T-cell (primary cell): ENCODE measurements at places on chromosomes 7 and 10.
A peak's percentile ranks its signal among the peaks of the same experiment; 100 is the strongest.

GRCh38 chr10:48414778-48415177 is 108.3 kb downstream of the MAPK8 start:
- no peak for DNase-seq

DNA sequence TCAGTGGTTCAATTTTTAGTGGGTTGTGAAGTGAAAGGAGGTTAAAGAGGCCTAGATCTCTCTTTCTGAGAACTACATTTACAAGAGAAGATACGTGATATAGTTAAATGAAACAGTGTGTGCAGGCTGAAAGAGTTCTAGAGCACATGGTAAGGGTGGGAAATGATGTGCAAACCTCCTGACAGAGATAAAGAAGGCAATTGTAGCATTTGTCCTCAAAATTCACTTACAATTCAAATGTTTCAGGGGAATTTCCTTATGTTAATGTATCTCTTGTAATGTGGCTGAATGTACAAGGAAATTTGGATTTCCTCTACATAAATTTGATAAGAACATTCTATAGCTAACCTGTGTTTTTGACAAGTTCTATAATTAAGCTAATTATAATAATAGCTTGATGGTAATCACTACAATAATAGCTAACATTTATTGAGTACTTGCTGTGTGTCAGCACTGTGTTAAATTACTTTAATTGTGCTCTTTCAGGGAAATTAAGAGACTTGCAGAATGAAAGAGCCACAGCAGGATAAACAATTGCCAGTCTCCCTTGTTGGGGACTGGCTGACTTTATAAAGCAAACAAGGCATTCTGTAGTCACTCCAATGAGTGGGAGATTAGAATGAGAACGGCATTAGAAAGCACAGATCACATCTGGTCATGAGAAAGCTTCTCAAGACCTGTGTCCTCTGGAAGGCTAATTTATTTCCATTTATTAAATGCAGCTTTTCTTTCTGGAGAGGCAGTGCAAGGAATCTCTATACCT is 139.7 kb upstream of the TMEM72 start:
- no peak for DNase-seq

DNA sequence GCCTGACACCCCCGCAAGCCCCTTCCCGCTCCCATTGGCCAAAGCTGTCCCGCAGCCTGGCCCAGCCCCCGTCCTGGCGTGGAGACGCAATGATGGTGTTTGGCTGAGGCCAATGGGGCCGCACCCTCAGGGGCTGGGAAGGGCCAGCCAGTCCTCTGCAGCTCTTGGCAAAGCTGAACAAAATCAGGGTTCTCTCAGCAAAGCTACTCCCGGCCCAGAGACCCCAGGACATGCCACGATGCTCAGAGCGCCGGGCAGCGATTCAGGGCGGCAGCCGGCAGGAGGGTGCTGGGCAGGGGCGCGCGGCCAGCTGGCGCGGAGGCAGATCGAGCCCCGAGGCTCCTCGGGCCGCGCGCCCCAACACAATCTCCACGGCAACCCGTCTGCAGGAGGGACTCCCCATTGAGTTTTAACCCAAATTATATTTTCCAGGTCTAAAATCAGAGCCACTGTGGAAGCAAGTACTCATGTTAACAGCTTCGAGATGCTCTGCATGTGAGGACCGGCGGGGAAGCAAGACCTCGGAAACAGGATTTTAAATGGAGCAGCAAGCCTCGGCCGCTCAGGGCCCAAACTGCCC is 8.8 kb upstream of the CNPY1 start:
- DNase-seq, result no peak

DNA sequence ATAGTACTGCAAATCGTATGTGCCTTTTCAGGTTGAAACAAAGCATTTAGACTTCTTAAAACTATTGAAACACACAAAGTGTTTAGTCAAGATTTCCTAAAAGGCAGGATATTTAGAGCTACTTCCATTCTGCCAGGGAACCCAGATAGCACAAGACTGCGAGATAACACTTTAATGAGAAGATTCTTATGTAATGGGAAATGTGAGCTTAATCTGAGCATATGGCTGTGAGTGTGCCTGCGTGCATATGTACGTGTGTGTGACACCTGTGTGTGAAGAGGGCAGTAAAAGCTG is 14.3 kb upstream of the JCAD start:
- no peak for DNase-seq

- no peak for DNase-seq
Measured at GRCh38 chr10:112394475-112394875, 20.6 kb downstream of the ACSL5 start.

DNA sequence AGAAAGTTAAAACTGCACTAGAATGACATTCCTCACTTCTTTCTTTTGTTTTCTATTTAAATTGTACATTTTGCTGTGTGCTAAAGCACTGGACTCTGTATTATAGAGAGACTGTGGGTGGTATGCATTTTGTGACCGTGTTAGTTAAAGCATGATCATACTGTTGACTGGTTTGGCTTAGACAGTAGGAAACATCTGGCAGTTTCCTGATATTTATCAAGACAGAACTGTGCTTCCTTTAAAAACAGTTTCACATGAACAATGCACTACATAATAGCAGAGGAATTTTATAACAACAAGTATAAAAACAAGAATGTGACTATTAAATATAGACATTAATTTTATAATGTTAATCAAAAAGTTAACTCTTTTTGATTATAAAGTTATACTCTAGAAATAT is 23.1 kb downstream of the GNG11 start:
- no peak for DNase-seq

- no peak for DNase-seq
Measured at GRCh38 chr10:93478873-93479272, 3.3 kb downstream of the MYOF start.

GRCh38 chr7:12898004-12898403 is 210.6 kb downstream of the ARL4A start:
- DNase-seq, result no peak

DNA sequence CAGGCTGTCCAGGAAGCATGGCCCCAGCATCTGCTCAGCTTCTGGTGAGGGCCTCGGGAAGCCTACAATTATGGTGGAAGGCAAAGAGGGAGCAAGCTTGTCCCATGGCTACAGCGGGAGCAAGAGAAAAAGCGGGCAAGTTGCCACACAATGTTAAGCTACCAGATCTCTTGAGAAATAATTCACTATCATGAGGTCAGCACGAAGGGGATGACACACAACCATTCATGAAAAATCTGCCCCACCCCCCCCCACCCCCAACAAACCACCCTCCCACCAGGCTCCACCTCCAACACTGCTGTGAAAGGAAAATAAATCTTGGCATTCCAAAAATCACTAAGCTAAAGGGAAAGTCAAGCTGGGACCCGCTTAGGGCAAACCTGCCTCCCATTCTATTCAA is 545.8 kb upstream of the NRP1 start:
- no peak for DNase-seq

DNA sequence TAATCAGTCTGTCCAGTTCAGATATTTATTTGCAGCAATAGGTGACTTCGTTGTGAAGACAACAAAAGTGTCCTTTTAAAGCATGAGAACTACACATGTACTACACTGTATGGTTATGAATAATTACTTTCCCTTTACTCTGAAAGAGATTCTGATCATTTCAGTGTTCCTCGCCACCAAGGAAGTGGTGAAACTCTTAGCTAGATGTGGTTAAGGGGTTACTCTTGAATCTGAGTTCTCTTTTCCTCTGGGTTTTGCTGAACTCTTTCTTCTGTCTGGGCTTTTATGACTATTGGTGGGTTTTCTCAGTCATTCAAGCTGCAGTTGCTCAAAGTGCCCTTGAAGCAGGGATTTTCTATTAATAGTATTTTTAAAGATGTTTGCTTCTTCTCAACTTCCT is 127.9 kb upstream of the SEM1 start:
- no peak for DNase-seq

DNA sequence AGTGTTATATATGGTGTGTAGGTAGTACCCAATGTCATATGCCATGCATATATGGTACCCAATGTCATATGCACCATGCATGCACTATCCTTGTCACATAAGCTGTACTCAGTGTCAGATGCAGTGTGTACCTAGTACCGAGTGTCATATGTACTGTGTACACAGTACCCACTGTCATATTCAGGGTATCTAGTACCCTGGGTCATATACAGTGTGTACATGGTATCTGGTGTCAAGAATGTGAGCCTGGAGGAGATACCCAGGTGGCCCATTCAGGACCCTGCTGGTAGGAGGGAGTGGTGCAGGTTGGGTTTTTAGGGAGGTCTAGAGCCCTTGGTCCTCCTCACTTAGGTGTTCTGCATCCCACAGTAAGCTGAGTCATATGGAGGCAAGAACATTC is 1.8 kb downstream of the ZMYND11 start:
- peak; percentile 13 for DNase-seq

- no peak for DNase-seq
Measured at GRCh38 chr10:34978080-34978479, 112.1 kb downstream of the CUL2 start.

- no peak for DNase-seq
Measured at GRCh38 chr7:159099711-159100231, 44.9 kb downstream of the VIPR2 start.

GRCh38 chr7:28939367-28939766 is 18.8 kb downstream of the TRIL start:
- no peak for DNase-seq

- DNase-seq, result no peak
Measured at GRCh38 chr7:83289419-83289993, 126.8 kb upstream of the PCLO start.

DNA sequence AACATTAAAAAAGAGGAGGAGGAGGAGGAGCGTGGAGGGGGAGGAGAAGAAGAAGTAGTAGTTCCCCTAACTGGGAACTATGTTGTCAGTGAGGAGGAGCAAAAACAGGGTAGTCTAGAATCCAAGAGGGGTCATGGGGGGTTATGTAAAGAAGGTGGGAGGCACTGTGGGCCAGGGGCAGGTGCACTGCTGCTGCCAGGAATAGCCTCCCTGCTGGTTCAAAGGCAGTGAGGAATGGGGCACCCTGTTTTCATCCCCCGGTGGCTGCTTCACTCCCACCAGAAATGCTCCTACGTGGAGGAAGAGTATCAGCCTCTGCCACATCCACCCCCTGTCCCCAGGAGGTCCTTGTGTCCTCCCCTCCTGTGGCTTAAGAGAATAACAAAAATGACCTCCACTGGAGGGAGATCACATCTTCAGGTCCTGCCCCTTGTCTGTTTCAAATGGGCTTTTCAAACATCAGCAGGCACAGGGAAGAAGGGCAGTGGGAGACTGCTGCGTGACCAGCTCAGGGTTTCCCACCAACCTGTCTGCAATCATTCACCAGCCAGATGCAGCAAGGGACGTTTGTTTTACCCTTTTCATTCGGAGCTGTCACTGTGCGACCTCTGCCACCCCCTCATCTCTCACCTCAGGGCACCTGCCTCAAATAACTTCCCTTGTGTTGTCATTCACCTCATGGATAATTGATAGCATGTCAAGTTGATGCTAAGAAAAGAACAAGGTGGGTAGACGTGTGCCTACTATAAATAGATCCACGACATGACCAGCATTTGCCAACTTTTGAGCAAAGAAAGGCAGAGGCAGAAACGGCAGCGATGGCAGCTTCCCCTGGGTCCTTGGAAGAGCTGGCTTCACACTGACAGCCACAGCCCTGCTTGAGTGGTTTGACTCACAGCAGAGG is 92.6 kb downstream of the DGKI start:
- DNase-seq, result no peak

DNA sequence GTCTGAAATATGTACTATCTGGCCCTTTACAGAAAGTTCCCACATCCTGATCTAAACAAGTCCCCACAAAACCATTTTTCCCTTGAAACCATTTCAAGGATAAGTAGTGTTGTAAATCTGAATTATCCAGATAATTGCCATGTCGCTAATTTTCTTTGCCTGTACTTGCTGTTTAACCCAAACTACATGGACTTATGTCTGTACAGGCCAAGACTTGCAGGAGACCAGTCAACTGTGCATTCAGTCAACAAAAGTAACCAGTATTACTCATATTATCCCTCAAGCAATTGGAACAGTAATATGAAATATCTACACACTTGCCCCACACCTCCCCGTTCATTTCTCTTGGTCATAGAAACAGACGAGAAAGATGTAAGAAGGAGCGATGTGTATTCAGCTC is 347.8 kb upstream of the NFE2L3 start:
- DNase-seq, result no peak

DNA sequence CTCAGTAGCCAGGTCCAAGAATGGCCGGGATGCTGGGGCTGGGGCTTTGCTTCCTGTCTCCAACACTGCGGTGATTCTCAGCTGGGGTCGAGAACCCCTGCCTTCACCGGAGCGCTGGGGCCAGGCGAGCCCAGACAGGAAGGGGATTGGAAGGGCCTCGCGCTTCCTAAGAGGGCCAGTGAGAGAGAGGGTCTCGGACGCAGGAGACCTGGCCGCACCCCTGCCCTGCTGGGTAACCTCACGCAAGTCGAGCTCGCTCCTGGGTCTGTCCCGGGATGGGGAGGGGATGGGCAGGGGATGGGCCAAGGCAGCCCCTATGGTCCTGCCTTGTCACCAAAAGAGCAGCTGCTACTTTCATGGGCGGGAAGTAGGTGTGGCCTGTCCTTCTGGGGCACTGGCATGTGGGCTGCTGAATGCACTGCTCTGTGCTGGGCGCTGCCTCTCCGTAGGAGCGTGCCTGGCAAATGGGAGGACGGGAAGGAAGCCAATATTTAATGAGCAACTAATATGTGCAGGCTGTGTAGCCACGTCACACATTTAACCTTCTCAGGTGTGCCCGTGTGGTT is 20.0 kb downstream of the KCNK18 start:
- DNase-seq, result no peak

DNA sequence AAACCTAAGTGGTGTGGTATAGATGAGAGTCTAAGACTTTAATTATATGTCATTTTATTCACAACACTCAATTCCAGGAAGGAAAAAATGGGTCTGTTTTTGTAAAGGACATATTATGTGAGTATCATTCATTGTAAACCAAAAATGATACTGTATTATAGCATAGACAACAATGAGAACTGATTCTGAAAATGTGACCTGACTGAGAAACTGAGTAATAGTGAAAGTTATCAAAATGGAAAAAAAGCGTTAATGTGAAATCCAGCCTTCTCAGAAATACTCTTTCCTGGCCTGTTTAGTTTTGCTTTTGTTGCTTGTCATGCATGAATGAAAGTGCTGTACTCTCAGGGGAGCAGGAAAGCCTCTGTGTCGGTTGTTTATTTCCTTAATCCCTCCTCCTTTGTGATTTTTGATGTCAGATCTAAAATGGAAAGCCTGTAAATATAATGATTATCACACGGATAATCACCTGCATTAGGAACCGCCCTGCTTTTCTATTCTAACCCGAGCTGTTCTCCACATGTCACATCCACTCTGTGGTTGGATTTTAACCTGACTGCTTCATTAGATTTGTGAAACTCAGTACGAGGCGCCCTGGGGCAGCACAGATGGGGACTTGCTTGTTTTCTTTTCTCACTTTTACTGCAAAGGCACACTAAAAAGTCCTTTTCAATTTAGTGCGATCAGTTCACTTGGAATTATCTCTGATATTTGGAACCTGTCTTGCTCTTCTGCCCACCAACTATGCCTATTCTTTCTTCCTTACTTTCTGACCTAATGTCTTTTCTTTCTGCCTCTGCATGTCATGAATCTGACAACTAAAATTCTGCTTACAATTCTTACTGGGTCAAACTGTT is 240.9 kb upstream of the KAT6B start:
- DNase-seq, result peak; percentile 40
